ENCODE measurements at places on chromosomes 5 and 9. TPM values are rescaled to one million over a fixed set of nuclear protein-coding genes. Genes with fewer than 3 reads are reported as not detected.

APBA1 gene
- total RNA-seq: 7.1 TPM

DCANP1 gene
- not detected for total RNA-seq

TRIM7 gene
- total RNA-seq: 7.6 TPM

- DNase-seq: peak; percentile 58
Measured at GRCh38 chr9:125343518-125344275, 82.1 kb downstream of the GAPVD1 start.

DNA sequence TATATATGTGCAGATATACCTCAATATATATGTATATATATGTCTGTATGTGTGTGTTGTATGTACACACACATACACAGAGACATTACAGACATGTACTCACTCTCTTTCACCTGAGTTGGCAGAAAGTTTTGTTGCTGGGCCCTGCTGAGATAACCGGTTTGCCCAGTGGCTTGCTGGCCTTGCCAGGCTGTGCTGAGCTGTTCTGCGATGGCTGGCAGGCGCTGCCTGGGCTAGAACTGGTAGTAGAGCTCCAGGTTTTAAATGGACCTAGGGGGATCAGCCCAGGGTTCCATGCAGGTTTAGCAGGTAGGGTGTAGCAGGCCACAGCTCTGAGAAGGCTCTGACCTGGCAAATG lies 394.3 kb downstream of the GADD45G start:
- no peak for DNase-seq

DNA sequence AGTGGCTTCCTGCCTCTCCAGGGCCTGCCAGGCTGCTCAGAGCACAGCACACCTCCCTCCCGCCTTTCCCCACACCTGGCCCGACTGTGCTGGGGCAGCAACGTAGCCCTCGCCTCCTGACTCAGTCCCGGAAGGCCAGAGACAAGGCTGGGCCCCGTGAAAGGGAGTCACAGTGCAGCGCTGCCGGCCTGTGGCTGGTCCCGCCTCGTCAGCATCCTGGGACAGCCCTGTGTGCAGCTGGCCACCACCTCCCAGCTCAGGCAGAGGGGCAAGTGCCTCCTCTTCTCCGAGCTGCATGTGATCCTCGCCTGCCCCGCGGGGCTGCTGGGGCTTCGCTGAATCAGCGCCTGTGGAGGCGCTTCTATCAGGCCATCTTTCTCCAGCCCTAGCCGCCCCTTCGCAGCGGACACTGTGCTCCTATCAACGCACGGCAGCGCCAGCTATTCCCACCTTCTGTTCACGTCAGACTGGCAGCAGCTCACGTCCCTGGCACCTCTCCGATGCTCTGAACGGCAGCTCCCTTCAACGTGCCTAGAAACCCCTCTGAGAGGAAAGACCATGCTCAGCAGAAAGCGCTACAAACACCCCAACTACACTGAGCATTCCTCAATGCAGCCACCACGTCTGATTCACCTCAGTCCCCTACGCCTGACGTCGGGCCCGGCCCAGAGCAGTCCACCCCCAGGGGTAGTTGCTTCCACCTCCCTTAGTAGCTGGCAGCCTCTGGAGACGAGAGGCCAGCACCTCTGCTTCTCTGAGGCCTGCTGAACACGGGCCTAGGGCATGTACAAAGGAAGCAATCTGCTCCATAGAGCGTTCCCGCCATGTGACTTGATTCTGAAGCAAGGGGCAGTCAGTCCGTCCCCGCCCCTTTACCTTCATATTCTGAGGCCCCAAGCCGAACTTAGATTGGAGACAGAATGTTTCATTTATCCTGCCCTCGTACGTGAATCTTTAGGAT lies 78.8 kb downstream of the GPR21 start:
- no peak for DNase-seq

DNA sequence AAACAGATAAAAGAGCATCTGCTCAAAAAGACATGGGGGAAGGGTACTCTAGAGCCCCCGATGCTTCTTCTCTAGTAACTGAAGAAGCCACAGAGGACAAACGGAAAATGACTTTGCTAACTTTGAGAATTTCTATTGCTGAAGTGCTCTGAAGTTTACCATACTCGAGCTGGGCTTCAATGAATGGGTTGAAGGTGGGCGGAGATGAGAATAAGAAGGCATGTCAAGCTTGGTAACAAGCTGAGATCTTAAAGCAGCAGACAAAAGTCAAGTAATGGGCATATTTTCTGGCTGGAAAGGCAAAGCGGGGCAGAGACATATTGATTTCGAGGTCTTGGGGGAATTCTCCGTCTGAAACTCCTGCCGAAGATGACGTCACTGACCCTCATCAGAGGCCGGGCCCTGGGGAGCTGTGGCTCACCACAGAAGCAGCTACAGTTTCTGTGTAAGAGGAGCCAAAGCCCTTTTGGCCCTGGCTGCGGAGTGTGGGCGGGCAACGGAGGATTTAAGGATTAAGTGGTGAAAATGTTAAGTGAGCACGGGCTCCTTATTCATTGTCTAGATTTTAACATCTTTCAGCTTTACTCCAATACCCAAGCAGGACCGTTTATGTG lies 115.8 kb upstream of the SLIT3 start:
- no peak for DNase-seq

GRCh38 chr5:14557203-14557770 lies 24.3 kb upstream of the OTULINL start:
- no peak for DNase-seq

DNA sequence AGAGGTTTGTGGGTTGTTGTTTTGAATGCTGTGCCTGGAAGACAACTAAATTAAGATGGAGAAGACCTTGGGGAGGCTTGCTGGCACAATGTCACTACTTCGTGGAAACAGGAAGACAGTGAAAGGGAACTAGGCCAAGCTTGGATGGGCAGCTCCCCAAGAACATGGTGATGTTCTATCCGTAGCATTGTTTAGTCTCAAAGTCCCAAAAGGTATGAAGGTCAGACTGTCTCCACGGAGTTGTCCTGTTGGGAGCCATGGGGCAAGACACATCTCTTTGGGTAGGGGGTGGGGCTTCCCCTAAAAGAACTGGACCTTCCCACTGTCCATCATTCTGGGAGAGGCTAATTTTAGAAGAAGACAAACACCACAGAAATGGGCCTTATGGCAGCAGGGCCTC lies 140.5 kb downstream of the ENTREP1 start:
- no peak for DNase-seq

- no peak for DNase-seq
Measured at GRCh38 chr5:146821732-146822131, 56.8 kb downstream of the PPP2R2B start.

DNA sequence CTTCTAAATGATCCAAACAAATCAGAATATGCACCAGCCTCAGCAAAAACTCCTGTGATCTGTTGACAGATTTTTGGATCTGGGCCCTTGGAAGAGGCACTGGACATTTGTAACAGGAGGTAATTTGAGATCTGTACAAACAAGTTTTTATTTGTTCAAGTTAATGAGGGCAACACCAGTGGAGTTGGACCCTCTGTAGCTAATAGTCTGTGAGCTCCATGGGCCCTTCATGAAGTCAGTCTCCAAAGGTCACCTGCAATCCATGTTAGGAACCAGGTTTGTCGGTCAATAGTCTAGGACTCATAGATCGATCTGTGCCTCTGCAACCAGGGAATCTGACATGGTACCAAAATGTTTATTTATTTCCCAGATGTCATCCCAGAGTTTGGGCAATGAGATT lies 40.9 kb downstream of the PAM start:
- peak; percentile 86 for DNase-seq

Data from dermis microvascular lymphatic vessel endothelial cell (primary cell).